Activated CD4-positive, CD25-positive, alpha-beta regulatory T cell treated with anti-CD3 and anti-CD28 coated beads, Interleukin-2, amount 50 U/mL, for 24 hours (primary cell): ENCODE measurements at places on chromosomes 5 and 9.

GRCh38 chr5:157506066-157506590, 46.1 kb downstream of the NIPAL4 start:
- no peak for ATAC-seq

- ATAC-seq: no peak
These were observed 46.8 kb downstream of the MTMR12 start for GRCh38 chr5:32265902-32266301.

- ATAC-seq: no peak
These were observed 10.9 kb downstream of the ZNF169 start for GRCh38 chr9:94270009-94270408.

DNA sequence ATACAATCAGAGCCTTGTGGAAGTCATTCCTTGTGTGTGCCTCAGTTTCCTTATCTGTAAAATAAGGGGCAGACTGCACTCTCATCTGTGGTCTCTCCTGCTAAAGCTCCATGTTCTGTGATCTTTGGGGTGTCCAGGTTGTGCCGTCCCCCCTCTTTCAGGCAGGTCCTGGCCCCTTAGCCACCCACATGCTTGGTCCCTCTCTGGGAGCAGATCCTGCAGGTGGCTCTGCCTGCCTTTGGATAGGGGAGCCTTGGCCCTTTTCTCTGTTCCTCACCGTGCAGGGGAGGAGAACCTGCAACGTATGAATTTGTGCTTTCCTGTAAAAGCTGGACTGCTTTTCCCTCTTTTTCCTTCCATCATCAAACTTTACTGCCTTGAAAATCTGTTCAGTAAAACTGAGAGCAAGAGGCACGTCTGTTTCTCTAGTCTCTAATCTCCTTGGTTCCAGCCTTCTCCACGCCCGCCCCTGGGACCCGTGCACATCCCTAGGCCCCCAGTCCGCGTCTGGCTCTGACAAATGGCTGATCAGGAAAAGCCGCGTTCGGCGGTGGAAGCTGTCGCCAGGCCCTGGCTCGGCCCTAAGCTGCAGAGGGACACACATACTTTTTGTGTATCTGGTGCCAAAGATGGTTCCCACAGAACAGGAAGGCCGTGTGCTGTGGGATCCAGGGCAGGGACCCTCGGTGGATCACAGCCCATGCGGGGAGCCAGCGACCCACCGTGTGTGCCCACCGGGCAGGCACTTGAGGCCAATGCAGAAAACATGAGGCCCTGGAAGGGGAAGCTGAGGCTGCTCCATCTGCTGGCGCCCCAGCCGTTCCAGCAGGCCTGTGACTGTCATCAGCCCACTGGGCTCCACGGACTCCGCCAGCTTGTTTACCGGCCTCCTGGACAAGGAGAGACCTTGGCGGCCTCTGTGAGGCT, 43.4 kb upstream of the COL5A1 start:
- ATAC-seq: no peak

GRCh38 chr9:131651160-131651559, 88.7 kb downstream of the RAPGEF1 start:
- ATAC-seq: peak; percentile 21

DNA sequence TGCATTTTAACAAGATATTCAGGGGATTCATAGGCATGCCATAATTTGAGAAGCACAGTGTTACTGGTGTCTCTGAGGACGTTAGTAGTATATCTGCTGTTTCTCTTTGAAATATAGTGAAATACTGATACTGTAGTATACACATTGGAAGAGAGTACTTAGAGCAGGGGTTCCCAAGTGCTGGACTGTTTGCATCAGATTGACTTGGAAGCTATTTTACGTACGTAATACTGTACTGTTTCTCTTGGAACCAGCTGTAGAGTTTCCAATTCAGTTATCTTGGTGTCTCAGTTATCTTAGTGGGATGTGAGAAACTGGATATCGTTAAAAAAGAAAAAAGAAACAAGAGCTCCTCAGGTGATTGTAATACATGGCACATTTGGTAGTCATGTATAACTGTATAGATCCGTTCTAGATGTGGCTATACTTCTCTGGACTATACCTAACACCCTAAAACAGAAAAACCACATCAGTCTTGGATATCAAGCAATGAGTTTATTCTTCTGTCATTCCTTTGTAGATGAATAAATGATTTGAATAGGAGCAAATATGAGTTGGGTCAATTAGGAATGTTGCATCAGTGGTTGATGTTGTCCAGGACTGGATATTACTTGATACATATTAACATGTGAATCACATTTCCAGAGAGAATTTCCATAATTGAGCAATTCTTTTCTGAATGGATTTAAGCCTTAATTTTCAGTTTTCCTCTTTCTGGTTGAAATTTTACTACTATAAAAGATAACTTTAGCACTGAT, 33.4 kb downstream of the PRRC1 start:
- ATAC-seq: no peak

GRCh38 chr5:80382488-80382887, 25.4 kb upstream of the ZFYVE16 start:
- no peak for ATAC-seq

- no peak for ATAC-seq
These were observed 13.4 kb downstream of the SLC44A1 start for GRCh38 chr9:105257809-105258208.

DNA sequence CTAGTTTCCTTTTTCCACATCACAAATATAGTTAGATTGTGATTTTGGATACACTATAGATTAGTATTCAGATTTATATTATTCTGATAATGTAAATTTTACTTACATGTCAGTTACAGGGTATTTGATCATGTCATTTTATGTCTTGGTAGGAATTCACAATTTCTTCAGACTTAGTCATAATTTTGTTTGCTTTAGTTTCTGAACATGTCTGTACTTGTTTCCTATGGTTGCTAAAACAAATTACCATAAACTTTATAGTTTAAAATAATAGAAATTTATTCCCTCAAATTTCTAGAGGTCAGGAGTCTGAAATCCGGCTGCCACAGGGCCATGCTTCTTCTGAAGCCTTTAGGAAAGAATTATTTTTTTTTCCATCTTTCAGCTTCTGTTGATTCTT, 1817.2 kb upstream of the CDH9 start:
- ATAC-seq: no peak

DNA sequence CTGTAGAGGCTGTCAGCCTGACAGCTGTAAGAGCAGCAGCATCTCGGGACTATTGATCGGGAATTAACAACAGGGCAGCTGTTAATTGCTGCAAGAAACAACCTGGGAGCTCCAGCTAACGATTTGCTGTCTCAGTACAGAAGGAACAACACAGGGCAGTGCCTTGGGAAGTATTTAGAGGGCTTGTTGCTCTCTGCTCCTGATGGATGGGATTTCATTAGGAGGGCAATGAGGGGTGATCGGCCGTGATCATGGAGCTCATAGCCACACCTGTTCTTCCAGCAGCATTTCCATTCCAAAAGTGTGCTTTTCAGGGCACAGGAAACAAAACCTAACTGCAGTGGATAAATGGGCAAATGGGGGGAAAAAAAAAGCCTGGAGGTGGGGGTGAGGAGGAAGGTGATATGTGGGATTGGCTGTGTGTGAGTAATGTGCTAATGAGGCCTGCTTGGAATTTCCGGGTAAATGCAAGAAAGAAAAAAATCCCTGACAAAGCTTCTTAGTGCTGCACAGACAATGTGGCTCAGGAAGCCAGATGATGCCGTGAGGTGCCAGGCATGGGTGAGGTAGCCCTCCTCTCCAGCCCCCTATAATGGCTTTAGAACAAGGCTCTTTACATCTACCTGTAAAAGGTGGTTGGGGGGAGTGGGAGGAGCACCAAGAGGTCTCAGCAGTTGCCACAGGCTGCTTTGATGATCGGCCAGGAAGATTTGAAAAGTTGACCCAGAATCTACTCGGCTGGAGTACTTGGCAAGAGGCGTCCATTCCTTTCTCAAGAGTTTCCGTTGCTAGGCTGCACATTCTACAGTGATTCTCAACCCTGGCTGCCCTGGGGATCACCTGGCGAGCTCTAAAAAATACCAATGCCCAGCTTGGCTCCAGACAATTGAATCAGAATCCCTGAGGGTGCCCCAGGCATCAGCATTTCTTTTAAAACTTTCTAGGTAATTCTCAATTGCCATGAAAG, 139.5 kb upstream of the KLF9 start:
- no peak for ATAC-seq

GRCh38 chr9:133475292-133476012, 3.4 kb downstream of the SLC2A6 start:
- ATAC-seq: no peak

DNA sequence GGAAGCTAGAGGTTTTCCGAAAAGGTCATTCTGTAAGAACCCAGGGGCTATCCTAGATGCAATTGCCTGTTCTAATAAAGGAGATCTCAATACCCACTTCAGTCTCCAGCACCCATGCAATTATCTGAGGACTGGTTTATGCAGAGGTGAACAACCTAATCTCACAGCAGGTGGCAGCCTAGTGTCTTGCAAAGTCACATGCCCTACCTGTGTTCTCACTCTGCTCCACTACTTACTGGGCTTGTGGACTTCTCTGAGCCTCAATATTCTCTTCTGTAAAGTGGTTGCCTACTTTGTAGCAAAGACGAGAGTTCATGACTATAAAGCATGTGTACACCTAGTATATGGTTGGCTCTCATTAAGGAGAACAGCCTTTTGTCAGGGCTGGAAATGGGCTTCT, 21.0 kb upstream of the ALDH1B1 start:
- peak; percentile 38 for ATAC-seq

DNA sequence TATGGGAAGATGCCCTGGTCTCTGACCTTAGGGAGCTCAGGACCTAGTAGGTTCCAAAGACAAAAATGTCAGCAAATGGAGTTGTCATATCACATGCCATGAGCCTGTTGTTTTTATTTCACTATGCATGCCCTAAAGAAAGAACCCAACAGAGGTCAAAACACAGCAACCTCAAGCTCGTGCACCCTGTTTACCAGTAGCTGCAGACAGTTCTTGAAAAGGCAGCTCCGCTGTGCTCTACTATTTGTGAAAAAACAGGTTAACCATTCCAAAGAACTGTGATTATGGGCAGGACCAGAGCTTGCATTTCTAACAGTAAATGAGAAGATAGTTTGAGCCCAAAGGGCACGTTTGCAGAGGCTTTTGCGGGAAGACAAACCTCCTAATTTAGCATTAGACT, 22.8 kb downstream of the ITK start:
- ATAC-seq: no peak

GRCh38 chr5:141849415-141850243, 28.6 kb downstream of the PCDH1 start:
- ATAC-seq: peak; percentile 72

GRCh38 chr9:126114850-126115460, 211.7 kb upstream of the MVB12B start:
- no peak for ATAC-seq

GRCh38 chr9:121369595-121370265, at the start of gene STOM:
Gene STOM, minus strand, starts transcription at chr9:121370250. Its CDS starts 63 bp downstream, at chr9:121370187.
- ATAC-seq: peak; percentile 50

GRCh38 chr5:123790226-123790625, 278.2 kb downstream of the CSNK1G3 start:
- ATAC-seq: no peak

GRCh38 chr5:170104710-170105109, 987 bp upstream of the FOXI1 start:
- ATAC-seq: no peak

- no peak for ATAC-seq
These were observed 3.9 kb downstream of the ENHO start for GRCh38 chr9:34518896-34519295.
